ENCODE measurements at places on chromosomes 6 and 20. TPM values are rescaled to one million over a fixed set of nuclear protein-coding genes. Genes with fewer than 3 reads are reported as not detected.

- no peak overlapping the region for H3K4me3 ChIP-seq
- no peak overlapping the region for H3K27ac ChIP-seq
- peaks cover 22% of the 10 kb centered on the region for H3K4me1 ChIP-seq
- no peaks in the 10 kb centered on the region for H3K27me3 ChIP-seq
- DNase-seq: no peak
- no peaks in the 10 kb centered on the region for H3K36me3 ChIP-seq
Observed at GRCh38 chr20:23080521-23080920, 5.6 kb downstream of the CD93 start.

DNA sequence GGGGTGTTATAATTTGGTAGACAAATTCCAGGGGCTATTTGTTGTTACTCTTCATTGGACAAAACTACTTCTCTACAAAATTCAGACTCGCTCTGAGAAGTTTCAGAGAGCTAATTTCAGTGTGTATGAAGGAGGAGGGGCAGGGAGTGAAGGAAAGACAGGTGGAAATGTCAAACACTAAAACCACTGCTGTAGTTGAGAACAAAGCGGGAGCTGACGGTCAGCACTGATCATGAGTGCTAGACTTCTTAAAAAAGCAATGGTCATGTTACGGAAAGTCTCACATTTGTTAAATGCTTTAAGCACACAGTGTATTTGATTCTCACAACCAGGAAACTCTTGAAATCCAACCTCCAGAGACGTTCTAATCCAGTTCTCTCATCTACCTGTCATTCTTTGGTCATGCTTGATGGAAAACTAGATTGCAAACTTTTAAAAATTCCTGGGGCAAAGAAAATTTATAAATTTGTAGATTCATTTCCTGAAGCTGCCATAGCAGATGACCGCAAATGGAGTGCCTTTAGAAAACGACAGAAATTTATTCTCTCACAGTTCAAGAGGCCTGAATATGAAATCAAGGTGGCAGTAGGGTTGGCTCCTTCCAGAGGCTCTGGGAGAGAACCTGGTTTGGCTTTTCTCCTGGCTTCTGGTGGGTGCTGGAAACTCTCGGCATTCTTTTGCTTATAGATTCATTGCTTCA lies 100.7 kb upstream of the CARMIL1 start:
- H3K27ac ChIP-seq: no peak overlapping the region
- no peaks in the 10 kb centered on the region for H3K36me3 ChIP-seq
- H3K4me1 ChIP-seq: no peaks in the 10 kb centered on the region
- DNase-seq: no peak

DNA sequence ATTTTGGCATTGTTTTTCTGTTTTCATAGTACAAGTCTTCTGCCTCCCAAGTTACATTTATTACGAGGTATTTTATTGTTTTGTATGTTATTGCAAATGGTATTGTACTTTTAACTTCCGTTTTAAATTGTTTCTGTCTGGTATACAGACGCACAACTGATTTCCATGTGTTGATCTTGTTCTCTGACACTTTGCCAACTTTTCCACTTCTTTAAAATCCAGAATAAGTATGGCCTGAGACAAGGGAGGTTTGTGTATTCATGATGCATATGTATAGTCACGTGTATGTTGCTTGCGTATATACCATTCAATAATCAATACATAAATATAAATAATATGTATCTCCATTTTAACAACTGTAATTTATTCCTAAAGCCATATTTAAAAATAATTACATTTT lies 41.2 kb downstream of the THBS2 start:
- no peaks in the 10 kb centered on the region for H3K36me3 ChIP-seq
- H3K27me3 ChIP-seq: no peaks in the 10 kb centered on the region
- no peak for DNase-seq
- H3K4me3 ChIP-seq: no peak overlapping the region

- no peaks in the 10 kb centered on the region for H3K27me3 ChIP-seq
- peaks cover 77% of the 10 kb centered on the region for H3K4me1 ChIP-seq
- no peak for DNase-seq
Observed at GRCh38 chr20:64080813-64081623, 1.1 kb downstream of the OPRL1 start.

GRCh38 chr20:32358632-32358882 lies 426 bp downstream of the ASXL1 start:
- DNase-seq: no peak
- H3K4me3 ChIP-seq: no peak overlapping the region
- H3K36me3 ChIP-seq: no peaks in the 10 kb centered on the region
- H3K27ac ChIP-seq: peak overlapping the region; percentile 75
- peaks cover 41% of the 10 kb centered on the region for H3K4me1 ChIP-seq

- H3K27me3 ChIP-seq: peaks cover 6% of the 10 kb centered on the region
- no peaks in the 10 kb centered on the region for H3K4me1 ChIP-seq
- no peaks in the 10 kb centered on the region for H3K36me3 ChIP-seq
Observed at GRCh38 chr20:37344506-37345338, 1.2 kb upstream of the SRC start.

- no peaks in the 10 kb centered on the region for H3K4me1 ChIP-seq
- H3K27ac ChIP-seq: no peak overlapping the region
- no peaks in the 10 kb centered on the region for H3K27me3 ChIP-seq
- no peak overlapping the region for H3K4me3 ChIP-seq
- peaks cover 78% of the 10 kb centered on the region for H3K36me3 ChIP-seq
Observed at GRCh38 chr6:144546807-144547206, 261.7 kb downstream of the UTRN start.

DNA sequence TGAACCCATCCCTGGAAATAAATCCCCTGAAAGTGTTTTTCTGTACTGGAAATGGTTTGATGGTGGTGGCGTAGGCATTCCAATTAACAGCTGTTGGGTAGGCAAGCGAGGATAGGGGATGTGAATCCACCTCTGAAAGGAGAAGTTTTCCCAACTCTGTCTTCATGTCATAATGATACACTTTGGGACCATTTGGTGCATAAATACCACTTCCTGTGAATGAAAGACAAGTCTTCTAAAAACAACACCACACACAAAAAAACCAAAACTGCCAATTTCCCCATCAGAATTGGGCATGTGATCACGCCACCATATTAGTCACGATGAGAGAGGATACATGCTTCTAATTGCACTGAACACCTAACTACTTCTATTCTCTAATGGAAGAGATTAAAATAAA lies 6.4 kb downstream of the VNN2 start:
- H3K36me3 ChIP-seq: peaks cover 41% of the 10 kb centered on the region
- H3K4me3 ChIP-seq: no peak overlapping the region
- no peak for DNase-seq
- no peaks in the 10 kb centered on the region for H3K27me3 ChIP-seq

DNA sequence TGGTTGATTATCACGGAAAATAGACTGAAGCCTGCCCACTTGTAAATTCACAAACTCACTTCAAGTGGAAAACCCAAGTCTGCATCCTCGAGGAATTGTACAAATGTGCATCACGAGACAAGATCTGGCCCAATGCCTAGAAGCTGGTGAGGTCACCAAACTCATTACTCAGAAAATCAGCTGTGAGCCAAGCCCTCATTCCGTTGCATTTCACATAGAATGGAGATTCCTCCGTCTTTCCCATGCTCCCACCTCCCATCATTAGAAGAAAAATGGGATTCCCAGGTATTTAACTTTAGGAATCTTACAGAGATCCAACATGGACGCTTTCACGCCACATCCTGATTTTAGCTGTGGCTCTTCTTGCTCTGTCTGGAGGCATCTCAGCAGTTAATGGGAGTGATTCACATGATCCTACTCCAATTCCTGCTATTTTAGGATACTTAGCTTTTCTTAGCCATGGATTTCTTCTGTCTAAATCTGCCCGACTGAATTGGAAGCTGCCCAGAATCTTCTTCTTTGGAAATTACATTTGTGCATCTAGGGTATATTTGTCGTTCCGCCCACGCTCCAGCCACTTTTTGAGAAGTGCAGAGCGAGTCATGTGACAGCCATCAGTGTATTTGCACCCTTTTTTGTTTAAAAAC lies 68.7 kb upstream of the STMND1 start:
- H3K27ac ChIP-seq: no peak overlapping the region
- DNase-seq: no peak
- H3K36me3 ChIP-seq: no peaks in the 10 kb centered on the region
- no peaks in the 10 kb centered on the region for H3K27me3 ChIP-seq

GRCh38 chr6:79895382-79896074 lies 51.8 kb downstream of the ELOVL4 start:
- no peaks in the 10 kb centered on the region for H3K36me3 ChIP-seq
- no peak for DNase-seq
- no peak overlapping the region for H3K27ac ChIP-seq

- H3K4me1 ChIP-seq: peaks cover 33% of the 10 kb centered on the region
- peak overlapping the region; percentile 94 for H3K27ac ChIP-seq
- DNase-seq: no peak
- H3K4me3 ChIP-seq: no peak overlapping the region
Observed at GRCh38 chr6:163457637-163458561, 43.4 kb downstream of the QKI start.

DNA sequence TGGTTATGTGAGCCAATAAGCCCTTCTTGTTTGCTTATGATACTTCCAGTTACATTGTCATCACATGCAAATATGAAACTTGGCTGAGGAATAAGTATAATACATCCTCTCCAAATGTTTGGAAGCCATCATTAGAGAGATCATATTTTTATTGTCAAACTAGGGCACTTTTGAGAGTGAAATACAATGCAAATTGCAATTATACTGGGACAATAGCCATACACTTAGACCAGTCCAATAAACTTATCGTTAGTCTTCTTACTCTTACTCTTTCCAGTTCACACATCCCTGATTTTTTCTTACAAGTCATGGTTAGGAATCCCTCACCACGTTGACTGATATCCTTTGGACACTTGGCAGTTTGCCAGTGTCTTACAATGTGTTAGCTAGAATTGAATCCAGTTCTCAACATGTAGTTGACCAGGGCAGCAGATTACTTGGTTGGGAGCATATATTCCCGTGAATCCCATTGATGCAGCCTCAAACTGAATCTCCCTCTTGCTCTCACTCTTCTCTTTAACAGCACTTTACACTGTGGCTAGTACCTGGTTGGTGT lies 519.7 kb upstream of the ID4 start:
- no peaks in the 10 kb centered on the region for H3K36me3 ChIP-seq
- no peaks in the 10 kb centered on the region for H3K4me1 ChIP-seq

DNA sequence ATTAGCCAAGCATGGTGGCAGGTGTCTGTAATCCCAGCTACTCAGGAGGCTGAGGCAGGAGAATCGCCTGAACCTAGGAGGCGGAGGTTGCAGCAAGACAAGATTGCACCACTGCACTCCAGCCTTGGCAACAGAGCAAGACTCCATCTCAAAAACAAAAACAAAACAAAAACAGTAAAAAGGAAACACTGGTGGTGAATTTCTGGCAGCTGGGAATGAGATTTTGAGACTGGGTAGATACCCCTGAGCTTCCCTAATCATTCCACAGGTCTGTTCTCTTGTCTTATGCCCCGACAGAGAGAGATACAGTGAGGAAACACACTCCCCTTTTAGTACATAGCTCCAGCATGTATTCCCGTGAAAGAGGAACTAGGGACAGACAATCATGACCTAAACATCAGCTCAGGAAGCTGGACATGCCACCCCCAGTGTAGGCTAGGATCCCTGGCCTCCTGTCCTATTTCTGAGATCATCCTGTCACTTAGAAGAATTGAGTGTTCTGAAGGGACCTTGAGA lies 9.6 kb downstream of the MAN1A1 start:
- no peak overlapping the region for H3K27ac ChIP-seq
- no peak for DNase-seq
- H3K4me3 ChIP-seq: no peak overlapping the region
- H3K36me3 ChIP-seq: no peaks in the 10 kb centered on the region

TENT5A gene
- 3.2 TPM for total RNA-seq

PTCRA gene
- not detected for total RNA-seq

RAET1L gene
- total RNA-seq: not detected

COL9A3 gene
- total RNA-seq: 0.93 TPM

All from T-cell (primary cell).